ENCODE measurements at places on chromosomes 7 and 10. TPM values are rescaled to one million over a fixed set of nuclear protein-coding genes. Genes with fewer than 3 reads are reported as not detected.

The LIPJ gene
- total RNA-seq = not detected

The FBXO24 gene
- not detected for total RNA-seq

The LGI1 gene
- not detected for total RNA-seq

The DDX21 gene
- 58.5 TPM for total RNA-seq

The NOM1 gene
- 19.1 TPM for total RNA-seq

The HELLS gene
- total RNA-seq = 27.0 TPM

The PPP1R3A gene
- not detected for total RNA-seq

The CALHM3 gene
- total RNA-seq = not detected

The MBL2 gene
- total RNA-seq = not detected
